ENCODE measurements at places on chromosomes 4 and X.

DNA sequence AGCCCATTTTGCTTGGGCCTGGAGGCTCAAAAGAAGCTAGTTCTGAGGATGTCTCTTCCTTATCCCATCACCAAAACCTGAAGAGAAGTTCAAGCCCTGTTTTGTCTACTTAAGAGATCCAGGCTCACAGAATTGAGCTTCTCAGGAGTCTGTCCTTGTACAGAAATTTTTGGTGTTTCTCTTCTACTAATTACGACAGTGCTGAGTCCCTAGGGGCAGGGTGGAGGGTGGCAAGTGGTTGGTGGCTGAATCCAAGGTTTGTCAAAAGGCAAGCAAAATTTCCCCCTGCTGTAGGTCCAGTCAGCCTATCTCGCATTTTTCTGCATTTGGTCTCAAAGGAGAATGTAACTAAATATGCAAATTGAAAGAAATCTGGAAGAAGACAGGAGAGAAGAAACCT, 377.9 kb downstream of the SMARCA1 start:
- no peak for DNase-seq

DNA sequence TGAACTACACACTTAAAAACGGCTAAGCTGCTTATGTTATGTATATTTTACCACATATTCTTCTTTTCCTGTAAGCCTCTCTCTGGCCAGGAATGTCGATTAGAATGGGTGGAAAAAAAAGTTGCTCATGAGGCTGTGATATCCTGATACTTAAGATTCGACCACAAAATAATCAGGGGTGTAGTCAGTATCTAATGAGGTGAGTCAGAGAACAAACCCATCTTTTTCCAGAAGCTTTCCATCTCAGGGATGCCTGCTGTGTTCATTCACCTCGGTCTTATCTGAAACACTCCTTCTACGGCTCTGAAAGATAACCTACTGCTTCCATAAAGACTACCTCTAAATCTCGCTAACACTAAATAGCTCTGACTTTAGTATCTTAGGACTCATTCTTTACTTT, 142.7 kb upstream of the MAP3K15 start:
- no peak for DNase-seq

DNA sequence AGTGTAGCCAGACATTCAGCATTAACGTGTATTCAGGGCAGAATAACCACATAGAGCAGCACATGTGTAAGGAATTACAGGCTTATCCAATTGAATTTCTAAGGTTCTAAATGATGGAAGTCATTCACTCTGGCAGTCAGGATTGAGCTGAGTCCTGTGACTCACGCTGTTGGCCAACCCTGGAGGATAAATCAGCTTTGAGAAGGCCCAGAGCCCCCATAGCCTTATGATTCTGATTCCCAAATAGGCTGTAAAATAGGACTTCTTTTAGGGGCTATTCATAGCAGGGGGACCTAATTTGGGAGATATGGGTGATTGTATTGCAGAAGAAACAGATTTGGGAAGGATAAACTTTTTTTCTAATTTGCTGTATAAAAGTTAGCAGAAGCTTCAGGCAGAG, 8.1 kb upstream of the HPF1 start:
- no peak for DNase-seq

- no peak for DNase-seq
These were observed 5.8 kb downstream of the RPS4X start for GRCh38 chrX:72271091-72271788.

GRCh38 chr4:64588507-64588906, 179.3 kb upstream of the TECRL start:
- no peak for DNase-seq

- DNase-seq: no peak
These were observed 34.1 kb downstream of the TRIM2 start for GRCh38 chr4:153238135-153238919.

DNA sequence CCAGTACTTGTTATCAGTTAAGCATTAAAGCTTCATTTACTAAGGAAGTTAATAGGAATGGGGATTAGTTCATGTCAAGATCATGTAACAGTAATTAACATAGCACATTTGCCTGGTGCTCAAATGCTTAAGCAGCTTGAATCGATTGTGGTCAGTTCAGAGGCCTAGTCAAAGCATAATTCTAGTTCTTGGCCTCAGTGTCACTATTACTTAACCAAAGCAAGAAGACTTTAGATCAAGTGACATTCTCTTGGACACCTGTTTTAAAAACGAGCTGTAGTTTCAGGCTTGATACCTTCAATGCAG, 115.2 kb upstream of the BMPR1B start:
- DNase-seq: no peak

- no peak for DNase-seq
These were observed 23.8 kb downstream of the SLC9B2 start for GRCh38 chr4:103052779-103053178.

DNA sequence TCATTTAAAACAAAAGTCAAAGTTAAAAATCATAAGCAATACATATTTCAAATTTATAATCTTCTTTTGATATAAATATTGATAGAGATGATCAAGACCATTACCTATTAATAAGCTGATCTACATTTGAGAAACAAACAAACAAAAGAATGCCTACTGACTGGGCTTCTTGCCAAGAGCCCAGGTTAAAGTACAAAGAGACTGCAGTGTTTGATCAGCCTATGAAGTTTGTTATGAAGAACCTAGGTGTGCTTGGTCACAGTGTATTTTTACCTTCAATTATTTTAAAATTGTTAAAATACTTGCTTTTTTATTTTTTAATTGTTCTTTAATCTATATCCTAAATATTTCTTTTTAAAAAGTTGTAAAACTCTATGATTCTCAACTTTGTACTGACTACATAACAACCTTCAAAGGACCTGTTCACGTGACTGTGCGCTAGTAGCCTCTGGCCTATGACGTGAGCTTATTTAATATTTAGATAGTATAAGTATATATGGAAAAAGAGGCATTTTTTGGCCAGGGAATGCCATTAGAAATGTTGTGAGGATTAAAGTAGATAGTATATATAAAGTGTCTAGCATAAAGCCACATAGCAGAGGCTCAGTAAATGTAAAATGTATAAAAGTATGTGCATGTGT, 11.4 kb upstream of the SLC39A8 start:
- DNase-seq: no peak

DNA sequence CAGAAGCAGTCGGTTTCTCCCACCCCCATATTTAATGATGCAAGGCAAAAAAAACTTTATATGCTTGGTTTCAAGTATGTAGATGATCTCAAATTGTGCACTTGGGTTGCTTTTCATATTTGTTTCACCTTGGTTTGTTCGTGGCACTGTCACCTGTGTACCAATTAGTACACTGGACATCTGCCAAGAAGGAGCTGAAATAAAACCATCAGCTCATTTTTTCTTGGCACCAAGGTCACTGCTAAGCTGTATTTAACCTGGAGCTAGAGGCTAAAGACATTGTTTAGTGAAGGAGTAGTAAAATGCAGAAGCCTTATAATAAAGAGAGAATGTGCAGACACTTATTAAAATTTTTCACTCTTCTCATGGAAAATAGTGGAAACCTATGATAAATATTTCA, 430.8 kb downstream of the ARHGAP24 start:
- no peak for DNase-seq

GRCh38 chr4:25656031-25656430, 380 bp downstream of the SLC34A2 start:
- DNase-seq: no peak

- no peak for DNase-seq
These were observed 53.1 kb downstream of the TMEM156 start for GRCh38 chr4:38979081-38979480.

DNA sequence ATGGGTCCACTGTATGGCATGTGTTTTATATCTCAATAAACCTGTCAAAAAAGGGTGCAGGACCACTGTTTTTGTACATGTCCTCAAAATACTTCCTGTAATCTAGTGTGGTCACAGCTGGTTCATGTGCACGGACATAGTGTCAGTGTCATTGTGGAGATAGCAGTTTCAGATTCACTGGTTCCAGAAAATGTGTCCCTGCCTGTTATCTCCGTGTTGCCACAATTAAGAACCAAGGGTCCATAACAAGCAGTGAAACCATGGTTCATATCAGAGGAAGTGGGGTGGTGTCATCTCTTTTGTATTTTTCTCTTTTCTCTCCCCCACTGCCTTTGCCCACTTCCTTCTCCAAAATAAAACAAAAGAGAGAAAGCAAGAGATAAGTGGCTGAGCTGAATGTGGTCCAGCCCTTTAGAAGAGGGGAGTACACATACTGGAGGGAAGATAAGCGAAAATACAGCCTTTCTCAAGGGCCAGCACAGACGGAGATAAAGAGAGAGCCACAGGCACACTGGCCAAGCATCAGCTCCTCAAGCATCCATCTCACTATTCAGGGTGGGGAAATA, 51.2 kb downstream of the TBL1X start:
- DNase-seq: no peak

DNA sequence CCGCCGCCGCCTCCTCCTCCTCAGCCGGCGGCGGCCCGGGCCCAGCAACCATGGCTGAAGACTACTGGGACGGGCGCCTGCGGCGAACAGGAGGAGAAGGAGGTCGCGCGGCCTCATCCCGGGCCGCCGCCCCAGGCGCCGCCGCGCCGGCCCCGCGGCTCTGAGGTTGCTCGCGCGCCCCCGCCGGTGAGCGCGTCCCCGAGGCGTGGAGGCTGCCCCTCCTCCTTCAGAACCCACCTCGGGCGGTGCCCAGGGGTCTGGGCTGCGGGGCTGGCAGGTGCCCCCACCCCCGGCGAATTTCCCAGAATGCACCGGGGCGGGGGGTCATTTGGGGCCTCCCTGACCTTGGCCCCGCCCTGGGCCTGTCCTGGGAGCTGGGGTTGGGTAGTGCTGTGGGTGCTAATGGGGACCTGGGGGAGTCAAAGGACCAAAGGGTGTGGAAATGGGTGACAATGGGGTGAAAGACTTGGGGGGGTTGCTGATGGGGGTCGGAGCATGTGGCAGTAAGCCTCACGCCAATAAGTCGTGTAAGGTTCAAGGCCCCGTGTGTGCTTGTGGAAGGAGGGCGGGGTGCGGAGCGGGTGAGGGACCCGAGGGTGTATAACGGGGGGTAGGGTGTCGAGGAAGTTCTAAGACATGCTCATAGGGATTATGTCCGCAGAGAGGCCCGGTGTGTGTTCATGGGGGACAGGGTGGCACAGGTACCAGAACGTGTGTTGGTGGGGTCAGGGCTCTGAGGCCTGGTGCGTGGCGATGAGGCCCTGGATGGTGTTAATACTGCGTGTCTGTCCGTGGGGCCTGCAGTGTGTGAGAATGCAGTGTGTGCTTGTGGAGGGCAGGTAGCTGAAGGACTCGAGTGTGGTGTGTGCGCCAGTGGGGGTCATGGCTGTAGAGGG, 687 bp downstream of the CDK16 start:
- no peak for DNase-seq

GRCh38 chrX:66872771-66873170, 233.9 kb upstream of the EDA2R start:
- no peak for DNase-seq

GRCh38 chr4:123613586-123614344, 217.2 kb downstream of the SPRY1 start:
- no peak for DNase-seq

- DNase-seq: no peak
These were observed 353.7 kb upstream of the SLC7A11 start for GRCh38 chr4:138595731-138596460.

DNA sequence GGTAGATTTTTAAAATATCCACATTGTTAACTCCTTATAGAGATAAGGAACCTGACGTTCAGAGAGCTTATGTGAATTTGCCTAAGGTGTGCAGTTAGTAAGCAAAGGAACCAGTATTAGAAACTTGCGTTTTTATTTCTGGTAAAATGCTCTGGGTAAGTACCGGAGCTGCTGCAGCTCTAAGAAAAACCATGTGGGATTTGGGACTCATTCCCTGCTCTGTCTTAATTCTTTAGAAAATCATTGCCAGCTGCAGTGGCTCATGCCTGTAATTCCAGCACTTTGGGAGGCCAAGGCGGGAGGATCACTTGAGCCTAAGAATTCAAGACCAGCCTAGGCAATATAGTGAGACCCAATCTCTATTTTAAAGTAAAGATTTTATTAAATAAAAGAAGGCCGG, 5.8 kb downstream of the CCKAR start:
- no peak for DNase-seq

GRCh38 chrX:40104985-40105834, 7.5 kb upstream of the BCOR start:
- peak; percentile 67 for DNase-seq

GRCh38 chr4:128776794-128777216, 32.7 kb upstream of the JADE1 start:
- no peak for DNase-seq

GRCh38 chrX:47191331-47191730, 2.3 kb upstream of the UBA1 start:
- DNase-seq: no peak

DNA sequence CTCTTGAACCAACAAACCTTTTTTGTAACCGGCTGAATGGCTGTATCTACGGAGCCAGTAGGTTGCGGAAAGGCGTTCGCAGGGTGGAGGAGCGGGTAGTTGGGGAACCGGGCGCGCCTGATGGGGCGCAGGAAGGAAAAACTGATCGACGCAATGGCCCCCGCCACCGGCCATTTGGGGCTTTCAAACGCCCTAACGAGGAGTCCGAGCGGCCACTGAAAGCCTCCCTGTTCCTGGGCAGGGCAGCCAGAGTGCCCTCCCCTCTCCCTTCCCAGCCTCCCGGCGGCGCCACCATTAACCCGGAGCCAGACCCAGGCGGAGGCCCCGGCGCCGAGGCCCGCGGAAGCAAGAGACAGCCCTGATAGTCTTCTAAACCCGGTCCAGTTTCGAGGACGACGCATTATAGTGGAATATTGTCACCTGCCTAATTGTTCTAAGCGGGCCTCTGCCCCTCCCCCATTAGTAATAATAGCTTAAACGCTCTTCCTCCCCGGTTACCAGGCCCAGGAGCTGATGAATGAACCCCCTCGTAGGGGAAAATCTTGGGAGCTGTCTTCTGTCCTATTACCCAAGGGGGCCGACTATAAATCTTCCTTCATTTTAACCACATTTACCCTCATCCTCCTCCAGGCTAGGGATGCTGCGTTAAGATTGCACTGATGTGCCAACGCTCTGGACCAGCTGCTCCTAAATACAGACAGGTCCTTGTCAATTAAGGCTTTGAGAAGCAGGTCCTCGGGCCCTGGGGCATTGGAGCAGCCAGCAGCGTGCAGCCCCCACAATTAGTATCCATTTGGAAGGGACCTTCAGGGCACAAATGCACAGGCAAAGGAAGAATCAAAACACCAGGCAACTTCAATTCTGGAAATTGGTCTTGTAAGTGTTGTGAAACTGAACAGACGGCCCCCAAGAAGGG, 61.6 kb upstream of the TMEM33 start:
- no peak for DNase-seq

- DNase-seq: no peak
These were observed 120.6 kb upstream of the TBC1D9 start for GRCh38 chr4:140876615-140877364.

GRCh38 chr4:150318527-150318926, 240.3 kb downstream of the DCLK2 start:
- no peak for DNase-seq

GRCh38 chr4:151753056-151753455, 7.8 kb downstream of the GATB start:
- DNase-seq: no peak

DNA sequence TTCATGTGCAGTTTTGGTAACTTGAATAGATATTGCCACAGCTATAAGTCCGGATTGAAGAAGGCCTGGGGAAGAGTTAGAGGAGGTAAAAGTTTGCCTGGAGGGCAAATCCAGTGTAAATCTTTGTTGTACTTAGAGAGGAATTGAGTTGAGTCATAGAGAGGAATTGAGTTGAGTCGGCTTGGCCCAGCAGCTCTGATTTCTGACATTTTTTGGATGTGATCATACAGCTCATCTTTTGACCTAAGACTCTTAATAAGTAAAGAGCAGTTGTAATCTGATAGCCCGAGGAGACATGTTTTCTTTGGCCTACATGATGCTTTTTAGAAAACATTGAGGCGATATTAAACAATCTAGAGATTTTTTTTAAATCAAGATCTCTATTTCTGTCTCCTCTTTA, 3.9 kb downstream of the KIT start:
- no peak for DNase-seq

- no peak for DNase-seq
These were observed 38.0 kb upstream of the COX7B2 start for GRCh38 chr4:46946919-46947536.
